ENCODE measurements at places on chromosomes 4 and X.
A peak's percentile ranks its signal among the peaks of the same experiment; 100 is the strongest.

DNA sequence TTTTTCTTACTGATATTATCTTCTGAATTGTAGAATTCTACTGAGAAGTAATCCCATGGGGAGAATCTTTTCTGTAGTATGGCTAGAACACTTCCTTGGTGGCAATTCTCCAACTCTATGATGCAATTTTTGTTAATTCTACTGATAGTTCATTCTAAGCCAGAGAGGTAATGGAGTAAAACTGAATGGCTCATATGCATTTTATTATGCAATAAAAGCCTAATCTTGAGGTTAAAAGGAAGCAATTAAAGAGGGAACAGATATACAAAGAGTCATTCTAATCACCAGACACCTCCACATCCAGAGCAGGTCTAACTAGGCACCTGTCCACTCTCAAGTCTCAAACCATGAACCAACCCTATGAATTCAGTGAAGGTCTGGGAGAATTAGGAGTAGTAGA is 9.7 kb downstream of the RAP2C start:
- DNase-seq: no peak
- H3K36me3 ChIP-seq: peaks cover 12% of the 10 kb centered on the region
- H3K4me3 ChIP-seq: no peak overlapping the region
- no peaks in the 10 kb centered on the region for H3K4me1 ChIP-seq
- no peaks in the 10 kb centered on the region for H3K27me3 ChIP-seq
- no peak overlapping the region for H3K27ac ChIP-seq

DNA sequence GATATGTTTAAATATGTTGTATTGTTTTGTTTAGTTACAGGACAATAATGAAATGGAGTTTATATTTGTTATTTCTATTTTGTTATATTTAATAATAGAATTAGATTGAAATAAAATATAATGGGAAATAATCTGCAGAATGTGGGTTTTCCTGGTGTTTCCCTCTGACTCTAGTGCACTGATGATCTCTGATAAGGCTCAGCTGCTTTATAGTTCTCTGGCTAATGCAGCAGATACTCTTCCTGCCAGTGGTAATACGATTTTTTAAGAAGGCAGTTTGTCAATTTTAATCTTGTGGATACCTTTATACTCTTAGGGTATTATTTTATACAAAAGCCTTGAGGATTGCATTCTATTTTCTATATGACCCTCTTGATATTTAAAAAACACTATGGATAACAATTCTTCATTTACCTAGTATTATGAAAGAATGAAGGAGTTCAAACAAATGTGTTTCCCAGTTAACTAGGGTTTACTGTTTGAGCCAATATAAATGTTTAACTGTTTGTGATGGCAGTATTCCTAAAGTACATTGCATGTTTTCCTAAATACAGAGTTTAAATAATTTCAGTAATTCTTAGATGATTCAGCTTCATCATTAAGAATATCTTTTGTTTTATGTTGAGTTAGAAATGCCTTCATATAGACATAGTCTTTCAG is 26.9 kb downstream of the NUDT6 start:
- no peaks in the 10 kb centered on the region for H3K4me1 ChIP-seq
- H3K36me3 ChIP-seq: peaks cover 4% of the 10 kb centered on the region

- H3K27me3 ChIP-seq: no peaks in the 10 kb centered on the region
- H3K27ac ChIP-seq: no peak overlapping the region
- no peaks in the 10 kb centered on the region for H3K36me3 ChIP-seq
- DNase-seq: no peak
These were observed 12.3 kb upstream of the ADH5 start for GRCh38 chr4:99100876-99101275.

DNA sequence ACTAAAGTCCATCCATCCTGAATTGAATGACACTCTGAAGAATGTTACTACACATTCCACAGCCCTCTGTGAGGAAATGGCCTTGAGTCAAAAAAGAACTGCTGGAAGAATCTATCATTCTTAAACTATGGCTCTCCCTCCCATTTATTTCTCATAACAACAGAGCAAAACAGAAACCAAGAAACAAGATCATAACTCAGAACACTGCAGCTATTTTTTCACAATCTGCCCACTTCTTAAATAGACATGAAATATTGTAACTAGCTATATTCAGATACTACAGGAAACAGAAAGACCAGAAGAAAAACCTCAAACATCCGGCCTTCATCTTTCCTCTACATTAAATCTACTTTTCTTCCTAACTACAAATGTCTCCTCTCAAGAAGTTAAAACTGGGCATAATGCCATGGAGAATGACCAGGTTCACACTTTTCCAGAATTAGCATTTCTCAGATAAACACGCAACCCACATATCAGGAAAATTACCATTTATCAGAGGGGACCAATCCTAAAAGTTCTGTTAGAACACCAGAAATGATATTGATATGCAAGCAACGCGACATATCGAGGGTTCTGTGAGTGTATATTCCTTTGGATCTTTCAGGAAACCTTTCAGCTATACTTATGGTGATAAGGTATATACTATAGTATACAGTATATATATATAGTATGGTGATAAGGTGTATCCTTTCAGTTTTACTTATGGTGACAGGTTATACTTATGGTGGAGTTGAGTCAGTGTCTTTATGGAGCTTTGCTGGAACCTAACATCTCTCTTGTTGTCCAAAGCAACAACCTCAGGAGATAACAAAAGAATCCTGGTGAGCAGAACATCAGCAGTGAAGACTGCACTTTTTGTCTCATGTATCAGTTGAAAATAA is 60.4 kb upstream of the IRF2 start:
- DNase-seq: peak; percentile 87
- H3K27me3 ChIP-seq: no peaks in the 10 kb centered on the region
- H3K4me1 ChIP-seq: peaks cover 43% of the 10 kb centered on the region
- H3K36me3 ChIP-seq: no peaks in the 10 kb centered on the region
- H3K4me3 ChIP-seq: peak overlapping the region; percentile 19
- no peak overlapping the region for H3K27ac ChIP-seq

- peak; percentile 37 for DNase-seq
- H3K27me3 ChIP-seq: no peaks in the 10 kb centered on the region
- H3K4me1 ChIP-seq: no peaks in the 10 kb centered on the region
These were observed 15.3 kb downstream of the KLHL2 start for GRCh38 chr4:165222651-165222994.

DNA sequence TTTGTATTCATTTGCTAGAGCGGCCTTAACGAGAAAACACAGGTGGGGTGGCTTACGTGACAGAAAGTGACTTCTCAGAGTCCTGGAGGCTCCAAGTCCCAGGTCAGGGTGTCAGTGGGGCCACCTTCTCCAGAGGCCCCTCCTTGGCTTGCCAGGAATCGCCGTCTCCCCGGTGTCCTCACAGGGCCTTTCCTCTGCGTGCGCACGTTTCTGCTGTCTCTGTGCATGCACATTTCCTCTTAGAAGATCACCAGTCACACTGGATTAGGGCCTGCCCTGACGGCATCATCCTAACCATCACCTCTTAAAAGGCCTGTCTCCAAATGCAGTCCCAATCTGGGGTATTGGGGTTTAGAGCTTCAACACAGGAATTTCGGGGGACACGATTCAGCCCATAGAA is 63.8 kb upstream of the HELT start:
- H3K4me1 ChIP-seq: peaks cover 2% of the 10 kb centered on the region
- no peak for DNase-seq
- peaks cover 9% of the 10 kb centered on the region for H3K27me3 ChIP-seq
- no peak overlapping the region for H3K27ac ChIP-seq

- DNase-seq: no peak
- no peaks in the 10 kb centered on the region for H3K27me3 ChIP-seq
- no peak overlapping the region for H3K4me3 ChIP-seq
- no peaks in the 10 kb centered on the region for H3K4me1 ChIP-seq
- no peak overlapping the region for H3K27ac ChIP-seq
These were observed 147.7 kb downstream of the DCK start for GRCh38 chr4:71141125-71141524.
